ENCODE measurements at places on chromosomes 16 and 17.

DNA sequence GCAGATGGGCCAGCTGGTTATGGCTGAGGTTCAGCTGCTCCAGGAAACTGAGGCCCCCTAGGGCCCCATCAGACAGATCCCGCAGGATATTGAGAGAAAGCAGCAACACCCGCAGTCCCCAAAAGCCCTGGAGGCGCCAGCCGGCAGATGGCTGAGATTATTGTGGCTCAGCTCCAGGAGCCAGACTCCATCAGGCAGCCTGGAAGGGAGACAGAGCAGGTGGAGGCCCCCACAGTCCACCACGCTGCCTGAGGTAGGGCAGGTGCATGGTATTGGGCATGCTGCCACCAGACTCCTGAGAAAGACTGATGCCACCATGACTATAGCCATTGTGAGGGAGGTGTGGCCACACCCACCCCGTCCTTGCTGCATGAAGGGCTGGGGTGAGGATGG is 9.5 kb upstream of the TMEM101 start:
- no peak for DNase-seq

- no peak for DNase-seq
Measured at GRCh38 chr17:9195961-9196670, 174.8 kb downstream of the NTN1 start.

DNA sequence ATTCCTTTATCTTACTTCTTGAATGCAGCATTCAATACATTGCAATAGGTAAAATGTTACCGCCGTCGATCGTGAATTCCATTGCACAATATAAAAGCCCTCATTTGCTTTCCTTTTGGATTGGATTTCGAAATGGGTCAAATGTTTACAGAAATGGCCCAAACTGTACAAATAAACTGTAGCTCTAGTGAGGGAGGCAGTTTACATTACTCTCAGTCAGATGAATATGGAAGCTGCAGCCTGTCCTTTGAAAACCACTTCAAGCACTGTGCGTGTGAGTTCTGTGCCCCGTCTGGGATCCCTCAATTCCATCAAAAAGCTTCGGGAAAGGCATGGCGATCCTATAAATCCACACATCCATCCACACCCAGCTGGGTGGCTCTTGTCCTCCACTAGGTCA is 258.6 kb upstream of the FOXF1 start:
- DNase-seq = no peak

- no peak for DNase-seq
Measured at GRCh38 chr17:7732981-7733539, 15.5 kb downstream of the DNAH2 start.

DNA sequence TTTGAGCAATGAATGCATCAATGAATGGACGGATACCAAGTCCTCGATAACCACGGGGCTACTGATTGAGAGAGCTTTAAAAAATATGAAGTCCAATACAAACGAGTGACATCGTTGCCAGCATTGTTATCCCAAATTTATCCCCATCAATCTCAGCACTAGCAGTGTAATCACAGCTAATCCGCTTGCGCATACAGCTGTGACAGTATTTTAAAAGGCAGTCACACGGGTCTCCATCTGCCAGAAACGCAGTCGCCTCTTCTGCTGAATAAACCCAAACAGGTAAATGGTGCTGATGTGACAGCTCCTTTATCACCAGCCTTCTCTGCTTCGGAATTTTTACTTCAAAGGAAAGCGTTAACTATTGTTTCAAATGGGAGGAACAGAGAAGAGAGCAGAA is 311.1 kb downstream of the XYLT1 start:
- DNase-seq = peak; percentile 80

DNA sequence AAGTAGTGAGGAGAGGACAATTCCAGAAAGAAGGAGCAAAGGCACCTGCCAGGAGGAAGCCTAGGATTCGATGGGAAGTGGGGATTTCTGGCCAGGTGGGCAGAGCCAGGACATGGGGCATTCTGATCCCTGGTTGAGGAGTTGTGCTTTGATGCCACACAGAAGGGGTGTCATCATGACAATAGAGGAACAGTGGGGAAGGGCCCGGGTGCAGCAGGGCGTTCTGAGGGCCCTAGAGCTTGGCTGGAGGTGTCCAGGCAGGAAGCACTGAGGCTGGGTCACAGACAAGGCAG is 4.3 kb downstream of the EVPLL start:
- no peak for DNase-seq

- DNase-seq = no peak
Measured at GRCh38 chr17:17536702-17537101, 40.5 kb upstream of the RASD1 start.

GRCh38 chr16:7027401-7027800 is 305.2 kb upstream of the RBFOX1 start:
- no peak for DNase-seq

DNA sequence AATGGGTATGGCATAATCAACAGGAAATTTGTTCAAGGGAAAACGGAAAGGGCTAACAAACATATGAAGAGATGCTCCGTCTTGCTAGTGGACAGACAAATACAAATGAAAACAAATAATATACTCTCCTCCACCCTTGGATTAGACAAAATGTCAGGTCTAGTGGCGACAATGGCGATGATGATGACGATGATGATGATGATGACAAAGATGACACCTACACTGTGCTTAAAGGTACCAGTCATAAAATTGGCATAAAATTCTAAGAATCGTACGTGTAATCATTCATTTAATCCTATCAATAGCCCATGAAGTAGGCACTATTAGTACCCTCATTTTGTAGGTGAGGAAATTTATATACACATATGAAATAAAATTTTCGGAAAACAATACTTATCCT is 174.6 kb downstream of the PMP22 start:
- DNase-seq = no peak

DNA sequence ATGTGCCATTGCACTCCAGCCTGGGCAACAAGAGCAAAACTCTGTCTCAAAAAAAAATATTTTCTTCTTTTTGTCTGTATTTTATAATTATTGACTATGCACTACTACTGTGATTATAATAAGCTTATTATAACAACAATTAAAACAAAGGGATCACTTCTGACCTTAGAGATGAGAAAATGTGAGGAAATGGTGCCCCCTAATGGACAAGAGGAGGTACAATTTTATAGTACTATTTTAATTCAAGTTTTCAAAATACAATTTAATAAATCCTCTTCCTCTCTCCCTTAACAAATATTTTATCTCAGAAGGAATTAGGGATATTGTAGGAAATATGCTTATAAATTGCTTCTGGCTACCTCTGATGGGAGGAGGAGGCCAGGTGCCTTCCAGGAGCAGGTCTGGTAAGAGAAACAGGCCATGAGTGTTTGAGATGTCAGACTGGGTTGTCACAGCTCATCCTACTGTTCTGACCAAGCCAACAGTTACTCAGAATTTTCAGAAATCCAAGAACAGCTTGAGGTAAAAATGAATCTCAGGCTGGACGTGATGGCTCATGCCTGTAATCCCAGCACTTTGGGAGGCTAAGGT is 14.0 kb downstream of the VPS53 start:
- DNase-seq = peak; percentile 23

- no peak for DNase-seq
Measured at GRCh38 chr16:61770301-61770700, 265.9 kb downstream of the CDH8 start.

GRCh38 chr16:79897453-79898146 is 297.1 kb upstream of the MAF start:
- DNase-seq = no peak

DNA sequence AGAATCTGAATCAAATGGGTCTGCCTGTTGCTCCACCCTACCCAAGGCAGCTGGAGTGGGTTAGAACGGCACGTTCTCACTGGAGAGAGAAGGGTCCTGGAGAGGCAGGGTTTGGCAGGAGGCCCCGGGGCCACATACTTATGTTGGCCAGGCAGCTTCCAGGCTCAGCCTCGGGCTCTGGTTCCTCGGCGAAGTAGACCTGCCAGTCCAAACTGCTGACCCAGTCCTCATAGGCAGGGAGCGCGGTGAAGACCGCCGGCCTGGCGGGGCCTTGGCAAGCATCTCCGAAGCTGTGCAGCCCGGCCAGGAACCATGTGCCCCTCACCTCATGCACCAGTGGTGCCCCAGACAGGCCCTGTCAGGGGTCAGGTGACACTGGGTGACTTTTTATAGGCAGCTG is 4.8 kb downstream of the PRSS53 start:
- DNase-seq = no peak

DNA sequence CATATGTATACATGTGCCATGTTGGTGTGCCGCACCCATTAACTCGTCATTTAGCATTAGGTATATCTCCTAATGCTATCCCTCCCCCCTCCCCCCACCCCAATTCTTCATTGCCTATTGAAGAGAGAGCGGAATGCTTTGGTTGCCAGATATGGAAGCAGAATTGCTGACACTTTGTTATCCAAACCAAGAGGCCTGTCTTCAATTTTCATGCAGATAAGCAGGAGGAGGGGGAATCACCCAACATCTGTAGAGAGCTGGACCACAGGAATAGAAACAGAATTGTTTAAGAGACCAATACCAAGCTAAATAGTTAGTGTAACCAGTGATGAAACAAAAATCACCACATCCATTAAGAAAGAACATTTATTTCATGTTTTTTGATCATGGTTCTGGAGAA is 7.1 kb downstream of the ASPA start:
- DNase-seq = no peak

DNA sequence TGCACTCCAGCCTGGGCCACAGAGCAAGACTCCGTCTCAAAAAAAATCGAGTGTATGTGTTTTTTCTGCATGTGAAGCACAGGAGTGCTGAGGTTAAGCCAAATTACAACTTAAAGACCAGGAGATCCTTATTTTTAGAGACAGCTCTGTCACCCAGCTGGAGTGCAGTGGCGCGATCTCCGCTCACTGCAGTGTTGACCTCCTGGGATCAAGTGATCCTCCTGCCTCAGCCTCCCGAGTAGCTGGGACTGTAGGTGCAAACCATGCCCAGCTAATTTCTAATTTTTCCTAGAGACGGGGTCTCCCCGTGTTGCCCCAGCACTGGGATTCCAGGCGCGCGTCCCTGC is 7.5 kb upstream of the PPP1R27 start:
- no peak for DNase-seq

DNA sequence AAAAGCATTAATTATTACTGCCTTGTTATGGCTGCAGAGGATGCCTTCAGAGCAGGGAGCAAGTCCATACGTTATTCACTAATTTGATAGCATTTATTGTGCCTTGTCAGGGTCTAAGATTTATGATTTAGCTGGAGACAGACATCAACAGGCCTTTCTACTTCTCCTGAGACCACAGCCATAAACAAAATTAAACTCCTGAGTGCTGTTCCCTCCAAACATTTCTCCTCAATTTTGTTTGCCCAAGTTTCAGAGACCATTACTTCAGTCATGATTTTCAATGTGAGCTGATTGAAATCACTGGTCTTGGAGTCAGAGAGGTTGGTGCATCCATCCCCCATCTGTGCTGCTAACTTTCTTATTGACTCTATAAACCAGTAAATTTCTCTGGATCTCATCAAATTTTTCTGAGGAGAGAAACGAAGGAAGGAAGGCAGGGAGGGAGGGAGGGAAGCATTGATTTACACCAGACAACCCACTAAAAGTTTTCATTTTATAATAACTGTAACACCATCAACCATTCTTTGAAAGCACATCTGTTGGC is 423.6 kb upstream of the CDH11 start:
- no peak for DNase-seq

- peak; percentile 66 for DNase-seq
Measured at GRCh38 chr16:2874912-2875362, 8.1 kb upstream of the FLYWCH2 start.

DNA sequence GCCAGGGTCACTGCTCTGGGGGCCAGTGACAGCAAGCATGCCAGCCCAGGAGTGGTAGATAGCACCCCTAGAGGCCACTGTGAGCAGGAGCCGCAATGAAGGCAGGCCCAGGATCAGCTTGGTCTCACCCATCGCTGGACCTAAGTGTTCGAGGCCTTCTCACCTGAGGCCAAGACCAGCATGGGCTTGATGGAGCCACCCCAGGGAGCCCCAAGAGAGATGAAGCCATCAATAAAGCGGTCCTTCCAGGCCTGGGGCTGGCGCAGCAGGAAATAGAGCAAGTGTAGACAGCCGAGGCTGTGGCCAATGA is 1.8 kb downstream of the LCAT start:
- DNase-seq = no peak

DNA sequence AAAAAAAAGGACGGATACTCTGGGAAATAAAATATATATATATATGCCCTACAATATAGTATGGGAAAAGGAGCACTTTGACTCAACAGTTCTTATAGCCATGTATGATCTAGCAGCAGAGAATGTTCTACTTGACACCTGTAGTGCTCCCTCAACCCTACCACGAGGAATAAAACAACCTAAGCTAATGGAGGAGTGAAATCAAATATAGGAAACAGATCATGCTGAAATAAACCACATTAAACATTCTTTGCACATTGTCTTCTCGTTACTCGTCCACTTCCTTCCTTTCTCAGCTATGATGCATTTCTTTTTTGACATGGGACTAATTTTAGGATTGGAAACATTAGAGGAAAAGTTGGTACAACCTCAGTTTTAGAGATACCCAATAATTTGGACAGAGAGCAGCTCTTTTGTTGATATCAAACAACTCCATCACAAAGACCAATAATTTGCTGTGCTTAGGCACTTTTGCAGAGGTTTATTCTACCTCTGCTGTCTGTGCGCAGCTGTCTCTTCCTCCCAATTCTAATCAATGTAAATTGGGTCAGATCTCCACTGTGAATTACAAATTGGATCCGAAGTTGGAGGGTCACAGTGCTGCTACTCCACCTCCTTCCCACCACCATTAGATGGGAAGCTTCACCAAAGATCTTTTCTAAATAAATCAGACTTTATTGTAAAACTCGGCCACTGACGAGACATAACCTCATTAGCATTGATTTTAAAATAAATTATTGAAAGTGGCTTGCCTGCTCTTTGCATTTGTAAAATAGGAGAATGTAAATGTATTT is 65.8 kb downstream of the SNX11 start:
- no peak for DNase-seq

DNA sequence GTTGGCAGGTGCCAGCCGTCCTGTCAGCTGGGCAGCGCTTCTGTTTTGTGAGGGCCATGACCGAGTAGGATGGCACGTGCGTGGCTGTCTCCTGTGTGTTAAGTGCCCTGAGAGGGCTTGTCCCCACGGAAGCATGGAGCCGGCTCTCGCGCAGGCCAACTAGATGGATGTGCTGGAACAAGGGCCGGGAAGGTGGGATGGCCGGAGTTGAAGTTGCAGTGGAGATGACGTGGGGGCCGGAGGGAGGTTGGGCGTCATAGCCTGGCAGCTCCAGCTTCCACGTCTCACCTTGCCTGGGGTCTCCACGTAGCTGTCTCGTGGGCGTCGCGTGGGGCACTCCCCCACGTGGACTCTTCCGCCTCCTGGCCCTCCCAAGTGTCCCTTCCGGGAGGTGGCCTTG is 27.7 kb downstream of the TBCD start:
- DNase-seq = no peak

DNA sequence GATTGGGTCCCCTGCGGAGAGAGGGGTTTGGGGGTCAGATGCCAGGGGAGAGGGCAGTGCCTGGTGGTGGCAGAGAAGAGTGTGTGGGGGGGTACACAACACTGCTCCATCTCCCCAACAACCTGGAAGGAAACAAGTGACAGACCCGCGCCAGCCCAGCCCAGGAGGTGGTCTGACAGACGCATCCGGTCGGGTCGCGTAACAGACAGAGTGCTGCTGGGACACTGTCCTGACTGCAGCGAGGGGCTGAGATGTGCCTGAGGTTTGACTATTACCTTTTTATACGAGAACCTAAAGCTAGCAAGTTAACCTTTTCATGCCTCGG is 16.2 kb downstream of the UNC13D start:
- no peak for DNase-seq
